Aorta (tissue), 5 donors: ENCODE measurements at places on chromosomes 6 and 20. TPM values are rescaled to one million over a fixed set of nuclear protein-coding genes. Genes with fewer than 3 reads are reported as not detected.

The SCRT2 gene
- polyA plus RNA-seq: not detected

The MEI4 gene
- not detected for polyA plus RNA-seq

The BHLHE23 gene
- not detected for polyA plus RNA-seq

The HSPA1A gene
- 98.7 TPM for polyA plus RNA-seq

The SOX4 gene
- polyA plus RNA-seq: 4.5 TPM
